Activated CD4-positive, alpha-beta T cell treated with anti-CD3 and anti-CD28 coated beads for 36 hours (primary cell): ENCODE measurements at places on chromosomes 11 and 22. TPM values are rescaled to one million over a fixed set of nuclear protein-coding genes. Genes with fewer than 3 reads are reported as not detected.

GRCh38 chr11:70860888-70861287, 391.5 kb downstream of the SHANK2 start:
- no peak for DNase-seq

- DNase-seq: no peak
Observed at GRCh38 chr11:35151241-35151640, 12.3 kb downstream of the CD44 start.

DNA sequence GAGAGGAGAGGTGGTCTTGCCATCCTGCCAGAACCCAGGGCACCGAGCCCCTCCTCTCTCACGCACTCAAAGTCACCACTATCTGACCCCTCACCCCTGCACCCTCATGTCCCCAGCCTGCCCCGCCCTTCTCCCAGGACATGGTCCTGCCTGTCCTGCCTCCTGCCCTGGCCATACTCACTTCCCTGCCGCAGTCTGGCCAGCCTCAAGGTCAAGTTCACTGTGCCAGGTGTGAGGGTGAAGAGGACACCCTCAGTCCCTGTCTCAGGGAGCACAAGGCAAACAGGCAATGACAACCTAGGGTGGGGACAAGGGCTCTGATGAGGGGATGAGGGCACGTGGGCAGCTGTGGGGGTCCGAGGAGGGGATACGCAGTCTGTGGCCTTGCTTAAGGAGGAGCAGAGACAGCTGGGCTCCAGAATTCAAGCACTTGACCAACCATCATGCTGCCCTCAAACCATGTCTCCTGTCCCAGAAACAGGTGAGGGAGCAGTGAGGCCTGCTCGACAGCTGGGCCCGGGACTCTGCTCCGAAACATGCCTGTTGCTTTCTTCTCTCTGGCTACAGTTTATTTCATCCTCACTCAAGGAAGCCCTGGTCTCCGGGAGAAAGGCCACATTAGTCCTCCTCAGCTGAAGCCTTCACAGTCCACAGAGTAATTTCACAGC, 36.6 kb downstream of the PDGFB start:
- DNase-seq: no peak

DNA sequence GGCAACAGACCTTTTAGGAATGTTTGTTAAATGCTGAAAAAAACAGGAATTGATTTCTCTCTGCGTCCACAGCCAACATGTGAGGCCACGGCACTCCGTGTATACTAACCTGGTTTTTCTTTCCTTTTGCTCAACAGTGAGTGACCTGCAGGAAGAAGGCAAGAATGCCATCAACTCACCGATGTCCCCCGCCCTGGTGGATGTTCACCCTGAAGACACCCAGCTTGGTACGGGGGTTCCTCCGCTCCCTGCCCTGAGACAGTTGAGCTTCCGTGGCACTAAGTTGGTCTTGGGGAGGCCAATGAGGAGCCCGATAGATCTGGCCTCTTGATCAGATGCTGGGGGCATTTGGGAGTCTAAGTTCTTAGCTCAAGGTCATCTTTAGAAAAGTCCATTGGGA, 69.7 kb downstream of the PARVB start:
- DNase-seq: no peak

- DNase-seq: no peak
Observed at GRCh38 chr11:69125861-69126260, 29.9 kb upstream of the SMIM38 start.

- peak; percentile 78 for DNase-seq
Observed at GRCh38 chr22:42621505-42622002, 6.9 kb upstream of the POLDIP3 start.

GRCh38 chr11:77140231-77140851, 12.3 kb downstream of the MYO7A start:
- no peak for DNase-seq

DNA sequence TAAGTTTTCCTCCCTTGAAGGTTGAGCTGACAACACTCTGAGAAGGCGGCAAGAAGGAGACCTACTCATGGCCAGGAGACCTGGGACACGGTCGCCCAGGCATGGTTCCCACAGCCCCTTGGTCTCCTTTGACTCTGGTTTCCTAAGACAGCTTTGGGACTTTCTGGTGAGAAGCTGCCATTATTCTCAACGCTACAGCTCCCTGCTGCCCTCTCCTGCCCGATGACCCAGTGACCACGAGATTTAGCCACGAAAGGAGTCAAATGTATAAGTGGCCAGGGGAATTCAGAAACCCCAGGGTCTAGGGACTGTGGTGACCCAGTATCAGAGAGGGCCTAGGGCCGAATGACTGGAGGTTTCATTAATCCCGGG, 699 bp upstream of the SDF2L1 start:
- no peak for DNase-seq

DNA sequence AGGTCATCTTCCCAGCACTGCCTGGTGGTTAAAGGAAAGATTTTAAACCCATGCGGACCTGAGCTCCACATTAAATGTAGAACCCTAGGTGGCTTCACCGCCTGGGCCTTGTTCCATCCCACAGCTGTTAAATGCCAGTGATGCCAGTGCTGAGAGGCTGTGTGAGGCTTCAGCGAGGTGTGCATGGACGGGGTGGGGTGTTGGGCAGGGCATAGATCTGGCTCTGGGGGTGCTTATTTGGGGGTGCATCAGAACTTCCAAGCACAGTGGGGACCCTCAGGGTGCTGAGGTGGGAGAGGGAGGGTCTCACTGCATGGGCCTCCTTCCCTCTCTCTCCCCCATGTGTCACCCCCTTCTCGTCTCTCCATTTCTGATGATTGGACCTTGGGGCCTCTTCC, 90.1 kb upstream of the B3GAT1 start:
- DNase-seq: no peak

DNA sequence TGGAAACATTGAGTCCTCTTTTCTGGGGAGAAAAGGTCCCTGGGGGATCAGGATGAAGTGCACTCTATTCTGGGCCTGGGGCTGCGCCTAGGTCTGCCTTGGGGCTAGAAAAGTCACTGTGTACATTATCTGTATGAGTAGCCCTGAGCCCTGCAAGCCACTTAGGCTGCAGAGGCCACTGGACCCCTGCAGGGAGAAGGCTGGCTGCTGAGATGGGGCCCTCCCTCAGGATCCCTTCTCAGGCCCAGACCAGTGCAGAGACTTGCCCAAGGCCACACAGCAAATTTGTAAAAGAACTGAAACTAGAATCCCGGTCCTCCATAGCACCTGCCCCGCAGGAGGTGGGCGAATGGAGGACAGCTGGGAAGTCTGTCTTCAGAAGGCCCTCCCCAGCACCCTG, 26.8 kb upstream of the HMOX1 start:
- DNase-seq: no peak

The SLC22A6 gene
- total RNA-seq: not detected

The MED15 gene
- 84.4 TPM for total RNA-seq

The GRAP2 gene
- 40.6 TPM for total RNA-seq

GRCh38 chr11:14449302-14449714, 50.3 kb downstream of the COPB1 start:
- DNase-seq: no peak

- no peak for DNase-seq
Observed at GRCh38 chr11:77776455-77776854, 44.1 kb downstream of the RSF1 start.

- peak; percentile 70 for DNase-seq
Observed at GRCh38 chr22:17754233-17754925, 19.9 kb downstream of the BID start.

GRCh38 chr22:30685178-30685577, 9.5 kb upstream of the OSBP2 start:
- DNase-seq: no peak

GRCh38 chr11:71446942-71447688, 1.1 kb downstream of the DHCR7 start:
- DNase-seq: peak; percentile 23

The IFITM10 gene
- total RNA-seq: 0.21 TPM

The POU2AF2 gene
- total RNA-seq: not detected

The DERL3 gene
- total RNA-seq: 5.2 TPM

GRCh38 chr22:48147404-48147803, 1385.0 kb downstream of the TBC1D22A start:
- DNase-seq: no peak

GRCh38 chr11:11268119-11268518, 84.9 kb downstream of the CSNK2A3 start:
- DNase-seq: no peak

DNA sequence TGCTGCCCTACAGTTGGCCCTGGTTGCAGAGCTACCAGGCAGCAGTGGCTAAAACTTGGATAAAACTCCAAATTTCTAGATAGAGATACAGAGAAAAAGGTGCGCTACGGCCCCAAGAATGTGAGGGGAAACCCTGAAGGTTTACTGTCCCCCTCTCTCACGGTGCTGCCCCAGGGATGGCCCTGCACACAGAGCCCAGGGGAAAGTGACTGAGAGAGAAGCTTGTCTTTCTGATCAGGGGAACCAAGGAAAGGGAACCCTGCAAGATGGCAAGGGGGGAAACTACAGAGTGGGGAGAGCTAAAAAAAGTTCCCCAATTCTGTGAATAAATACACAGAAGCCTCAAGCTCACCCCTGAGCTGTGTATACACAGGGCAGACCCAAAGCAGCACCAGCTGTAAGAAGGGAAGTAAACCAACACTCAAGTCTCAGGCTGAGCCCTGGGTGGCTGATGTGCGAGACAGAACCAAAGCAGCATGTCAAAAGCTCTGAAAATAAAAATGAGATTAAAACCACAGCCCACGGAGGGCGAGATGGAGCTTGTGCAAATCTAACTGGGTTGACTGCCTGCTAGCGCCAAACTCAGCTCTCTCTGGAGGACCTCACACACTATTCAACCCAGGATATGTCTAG, 22.1 kb downstream of the GNB1L start:
- DNase-seq: no peak

DNA sequence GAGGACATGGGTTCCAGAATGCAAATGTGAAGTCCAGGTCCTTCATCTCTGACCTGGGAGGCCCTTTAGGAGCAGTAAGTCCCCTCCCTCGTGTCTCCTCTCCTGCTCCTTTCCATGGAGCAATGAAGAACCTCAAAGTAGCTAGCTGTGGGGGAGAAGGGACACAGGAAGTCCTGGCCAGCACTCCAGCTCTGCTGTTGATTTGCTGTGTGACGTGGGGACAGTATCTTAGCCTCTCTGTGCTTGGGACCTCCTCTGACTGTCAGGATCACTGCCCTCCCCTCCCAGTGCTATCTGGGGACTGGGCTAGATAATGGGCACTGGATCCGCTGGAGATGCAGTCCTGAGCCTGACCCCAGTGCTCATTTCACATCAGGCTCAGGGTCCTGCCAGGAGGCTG, 1.1 kb upstream of the APOBEC3H start:
- DNase-seq: no peak

DNA sequence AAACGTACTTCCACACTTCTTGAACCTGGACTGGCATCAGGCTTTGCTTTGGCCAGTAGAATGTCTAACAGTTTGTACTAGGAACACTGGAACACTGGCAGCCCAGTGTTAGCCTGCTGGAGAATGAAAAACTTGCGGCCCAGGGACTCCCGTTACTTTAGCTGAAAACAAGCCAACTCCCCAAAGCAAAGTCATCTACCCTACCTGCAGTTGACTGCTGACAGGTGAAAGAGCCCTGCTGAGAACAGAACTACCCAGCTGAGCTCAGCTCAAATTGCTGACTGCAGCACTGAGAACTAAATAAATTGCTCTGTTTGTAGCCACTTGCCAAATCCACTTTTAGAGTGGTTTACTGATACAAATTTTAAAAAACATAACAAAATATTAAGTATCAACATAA, 342.5 kb downstream of the LRRC4C start:
- DNase-seq: no peak

The FAM83F gene
- 0.91 TPM for total RNA-seq

GRCh38 chr11:75004215-75004614, 15.5 kb downstream of the NEU3 start:
- no peak for DNase-seq

The ZNRF3 gene
- 2.3 TPM for total RNA-seq

The KCNJ1 gene
- not detected for total RNA-seq

- no peak for DNase-seq
Observed at GRCh38 chr22:35630387-35630793, 13.3 kb upstream of the MB start.
